ENCODE measurements at places on chromosomes 1 and 21. TPM values are rescaled to one million over a fixed set of nuclear protein-coding genes. Genes with fewer than 3 reads are reported as not detected.
A peak's percentile ranks its signal among the peaks of the same experiment; 100 is the strongest.

- no peak overlapping the region for H3K27ac ChIP-seq
- no peaks in the 10 kb centered on the region for H3K36me3 ChIP-seq
- H3K27me3 ChIP-seq, result no peaks in the 10 kb centered on the region
- no peak overlapping the region for H3K4me3 ChIP-seq
Measured at GRCh38 chr1:188127507-188127906, 1298.8 kb downstream of the PLA2G4A start.

DNA sequence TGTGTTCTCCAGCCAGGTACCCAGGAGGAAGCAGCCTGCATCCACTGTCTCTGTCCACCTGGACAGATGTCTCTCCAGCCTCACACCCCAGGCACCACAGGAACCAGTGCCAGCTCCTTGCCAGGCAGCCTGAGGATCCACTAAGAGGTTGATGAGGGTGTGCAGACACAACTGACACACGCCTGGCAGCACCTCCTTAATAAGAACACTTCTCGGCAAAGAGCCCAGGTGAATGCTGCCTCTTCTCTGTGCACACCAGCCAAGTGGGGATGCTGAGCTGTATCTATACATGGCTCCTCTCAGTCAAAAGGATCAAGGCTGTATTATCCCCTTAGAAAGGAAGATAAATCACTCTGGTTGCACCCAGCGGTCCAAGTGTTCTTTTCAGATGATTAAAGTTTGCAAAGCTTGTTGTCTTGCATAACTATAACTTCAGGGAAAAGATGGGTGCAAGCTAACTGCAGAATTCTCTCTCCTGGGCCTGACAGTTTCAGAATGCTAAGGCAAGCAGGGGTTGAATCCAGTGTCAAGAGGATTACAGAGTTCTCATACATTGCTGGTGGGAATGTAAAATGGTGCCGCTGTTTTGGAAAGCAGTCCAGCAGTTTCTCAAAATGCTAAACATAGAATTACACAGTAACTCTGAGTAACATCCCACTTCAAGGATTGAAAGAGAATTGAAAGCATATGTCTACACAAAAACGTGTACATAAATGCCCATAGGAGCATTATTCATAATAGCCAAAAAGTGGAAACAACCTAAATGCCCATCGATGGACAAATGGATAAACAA, 3.7 kb upstream of the CAPN8 start:
- no peak for DNase-seq
- no peaks in the 10 kb centered on the region for H3K36me3 ChIP-seq
- no peaks in the 10 kb centered on the region for H3K4me1 ChIP-seq
- H3K4me3 ChIP-seq, result no peak overlapping the region

DNA sequence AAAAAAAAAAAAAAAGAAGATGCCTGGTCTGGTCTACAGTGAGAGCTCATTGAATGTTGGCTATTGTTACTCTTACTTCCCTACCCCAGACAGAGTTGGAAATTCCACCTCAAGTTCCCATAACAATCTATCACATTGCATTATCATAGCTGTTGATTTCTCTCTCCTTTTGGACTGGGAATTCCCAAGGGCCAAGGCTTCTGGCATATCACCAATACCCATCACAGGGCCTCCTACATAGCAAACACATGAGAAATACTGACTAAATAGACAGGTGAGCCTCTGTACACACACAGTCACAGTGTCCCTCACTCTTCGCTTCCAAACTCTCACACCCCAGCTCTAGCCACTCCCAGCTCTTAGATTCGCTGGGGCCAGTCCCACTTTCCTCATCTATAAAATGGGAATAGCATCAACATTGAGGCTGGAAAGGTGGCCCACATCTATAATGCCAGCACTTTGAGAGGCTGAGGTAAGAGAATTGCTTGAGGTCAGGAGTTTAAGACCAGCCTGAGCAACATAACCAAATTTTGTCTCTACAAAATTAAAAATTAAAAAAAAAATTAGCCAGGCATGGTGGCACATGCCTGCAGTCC, 6.4 kb downstream of the PTAFR start:
- H3K27me3 ChIP-seq, result no peaks in the 10 kb centered on the region
- H3K4me1 ChIP-seq, result peaks cover 65% of the 10 kb centered on the region
- H3K27ac ChIP-seq, result no peak overlapping the region
- H3K36me3 ChIP-seq, result no peaks in the 10 kb centered on the region
- DNase-seq, result no peak
- no peak overlapping the region for H3K4me3 ChIP-seq

DNA sequence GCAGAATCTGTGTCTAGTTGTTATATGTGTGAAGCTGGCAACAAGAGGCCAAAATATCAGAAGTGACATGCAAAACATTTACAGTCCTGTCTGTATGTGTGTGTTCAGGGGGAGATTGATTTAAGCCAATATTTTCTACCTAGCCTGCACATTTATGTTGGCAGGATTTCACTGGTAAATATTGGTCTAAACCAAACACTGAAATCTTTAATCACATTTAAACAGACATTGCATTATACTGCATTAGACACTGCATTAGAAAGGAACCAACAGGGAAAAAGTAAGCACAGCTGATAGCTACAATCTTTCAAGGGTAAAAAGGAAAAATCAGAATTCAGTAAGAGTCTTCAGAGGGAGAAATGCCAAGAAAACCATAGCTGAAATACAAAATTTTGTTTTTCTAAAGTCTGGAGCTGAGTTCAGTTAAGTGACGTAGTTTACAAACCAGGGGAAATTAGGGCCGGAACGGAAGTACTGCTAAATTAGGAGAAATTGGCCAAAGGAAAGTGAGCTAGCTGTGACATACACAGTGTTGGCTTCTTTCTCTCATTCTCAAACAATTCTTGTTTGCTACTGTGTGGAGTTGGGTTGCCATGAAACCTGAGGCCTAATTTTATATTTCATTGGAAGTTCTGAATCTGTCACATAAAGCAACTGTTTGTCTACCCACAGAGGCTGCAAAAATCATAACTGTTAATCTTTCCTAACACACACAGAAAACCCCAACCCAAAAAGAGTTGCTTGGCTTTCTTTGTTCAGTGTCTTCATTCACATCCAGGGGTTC, 217.3 kb upstream of the SGIP1 start:
- H3K27me3 ChIP-seq, result no peaks in the 10 kb centered on the region
- H3K36me3 ChIP-seq, result no peaks in the 10 kb centered on the region
- H3K27ac ChIP-seq, result peak overlapping the region; percentile 84
- DNase-seq, result peak; percentile 52
- H3K4me1 ChIP-seq, result peaks cover 4% of the 10 kb centered on the region
- no peak overlapping the region for H3K4me3 ChIP-seq

- no peaks in the 10 kb centered on the region for H3K27me3 ChIP-seq
- H3K27ac ChIP-seq, result no peak overlapping the region
- no peak for DNase-seq
- no peak overlapping the region for H3K4me3 ChIP-seq
Measured at GRCh38 chr1:119276558-119276957, 92.0 kb upstream of the HAO2 start.

- no peak overlapping the region for H3K27ac ChIP-seq
- no peaks in the 10 kb centered on the region for H3K27me3 ChIP-seq
- peaks cover 8% of the 10 kb centered on the region for H3K4me1 ChIP-seq
- no peak overlapping the region for H3K4me3 ChIP-seq
- no peaks in the 10 kb centered on the region for H3K36me3 ChIP-seq
- DNase-seq, result peak; percentile 77
Measured at GRCh38 chr21:46221664-46222435, 6.7 kb downstream of the LSS start.

DNA sequence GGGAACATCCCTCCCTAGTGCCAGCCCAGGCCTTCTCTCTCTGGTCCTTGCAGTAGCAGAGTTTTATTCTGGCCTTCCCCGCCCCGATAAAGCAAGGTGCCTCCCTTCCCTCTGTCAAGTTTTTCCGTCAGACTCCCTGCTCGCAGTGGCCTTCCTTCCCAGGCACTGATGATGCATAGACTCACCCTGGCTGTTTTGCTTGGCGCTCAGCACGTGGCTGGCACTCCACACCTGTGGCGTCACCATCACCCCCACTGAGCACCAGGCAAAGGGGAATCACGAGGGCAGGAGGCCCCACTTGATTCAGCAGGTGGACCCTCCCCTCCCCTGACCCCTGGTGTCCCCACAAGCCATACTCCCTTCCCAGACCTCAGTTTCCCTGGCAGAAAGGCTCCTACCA, 7.4 kb downstream of the SLC26A9 start:
- no peak overlapping the region for H3K4me3 ChIP-seq
- no peak overlapping the region for H3K27ac ChIP-seq
- H3K27me3 ChIP-seq, result no peaks in the 10 kb centered on the region
- no peaks in the 10 kb centered on the region for H3K36me3 ChIP-seq
- DNase-seq, result no peak
- H3K4me1 ChIP-seq, result peaks cover 7% of the 10 kb centered on the region

GRCh38 chr1:181497870-181498269, 14.6 kb downstream of the CACNA1E start:
- no peak for DNase-seq
- H3K4me3 ChIP-seq, result no peak overlapping the region
- peaks cover 70% of the 10 kb centered on the region for H3K27me3 ChIP-seq
- no peaks in the 10 kb centered on the region for H3K36me3 ChIP-seq

GRCh38 chr1:63601912-63602311, 8.7 kb downstream of the PGM1 start:
- no peaks in the 10 kb centered on the region for H3K4me1 ChIP-seq
- no peak for DNase-seq
- H3K27ac ChIP-seq, result no peak overlapping the region
- H3K4me3 ChIP-seq, result no peak overlapping the region

AGMAT gene
- total RNA-seq, result 0.53 TPM

SLC5A9 gene
- not detected for total RNA-seq

PRDM16 gene
- total RNA-seq, result 14.4 TPM

A3GALT2 gene
- total RNA-seq, result 0.40 TPM

CHIA gene
- total RNA-seq, result not detected

USP48 gene
- 41.9 TPM for total RNA-seq

C1orf21 gene
- total RNA-seq, result 69.9 TPM

TMEM200B gene
- total RNA-seq, result 0.83 TPM

CAMK1G gene
- total RNA-seq, result not detected
